Femur (tissue), 1 donor: ENCODE measurements at places on chromosomes 7 and 10.

- DNase-seq, result peak; percentile 69
Measured at GRCh38 chr10:92691591-92692079, 1.9 kb downstream of the HHEX start.

DNA sequence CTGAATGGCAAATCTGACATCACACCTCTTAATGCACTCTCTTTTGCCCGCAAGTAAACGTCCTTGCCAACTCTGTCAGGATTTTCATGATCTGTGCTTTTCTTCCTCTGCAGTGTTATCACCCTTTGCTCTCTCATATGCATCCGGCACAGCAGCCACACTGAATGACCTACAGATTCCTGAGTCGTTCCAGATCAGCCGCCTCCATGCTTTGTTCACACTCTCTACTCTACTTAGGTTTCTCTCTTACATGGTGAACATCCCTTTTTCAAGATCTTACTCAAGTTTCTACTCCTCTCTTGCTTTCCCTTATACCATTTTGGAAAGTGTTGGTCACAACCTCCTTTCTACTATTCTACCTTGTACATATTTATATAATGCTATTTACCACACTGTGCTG lies 127.7 kb upstream of the AOAH start:
- DNase-seq, result no peak

- DNase-seq, result no peak
Measured at GRCh38 chr10:78361031-78361430, 327.4 kb downstream of the RPS24 start.

GRCh38 chr7:102046373-102047117 lies 229.1 kb downstream of the CUX1 start:
- no peak for DNase-seq

- DNase-seq, result no peak
Measured at GRCh38 chr7:159050704-159051103, 94.0 kb downstream of the VIPR2 start.

DNA sequence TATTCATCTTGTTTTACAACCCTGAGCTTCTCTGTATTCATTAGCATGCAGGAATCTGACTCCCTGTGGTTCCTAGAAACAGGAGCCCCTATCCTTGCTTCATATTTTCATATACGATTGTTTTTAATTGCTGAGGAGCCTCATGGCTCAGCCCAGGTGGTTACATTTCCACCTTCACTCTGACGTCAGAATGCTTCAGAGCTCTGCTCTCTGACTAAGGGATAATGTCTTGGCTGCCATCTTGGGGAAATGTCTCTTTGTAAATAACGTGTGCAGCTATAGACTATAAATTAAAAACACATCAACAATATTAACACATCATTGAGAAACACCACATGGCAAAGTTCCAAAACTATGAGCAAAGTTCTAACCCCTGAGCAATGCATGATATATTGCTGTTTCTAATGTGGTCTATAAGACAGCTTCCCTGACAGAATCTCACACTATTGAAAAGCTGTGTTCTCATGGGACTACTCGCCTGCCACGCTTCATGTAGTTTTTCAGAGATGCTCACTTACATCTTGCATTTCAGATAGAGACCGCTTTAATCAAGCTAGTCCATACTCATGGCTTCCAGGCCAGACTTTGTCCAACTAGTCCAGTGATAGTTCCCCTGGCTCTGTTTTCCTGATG lies 227.0 kb downstream of the SORCS3 start:
- DNase-seq, result no peak

DNA sequence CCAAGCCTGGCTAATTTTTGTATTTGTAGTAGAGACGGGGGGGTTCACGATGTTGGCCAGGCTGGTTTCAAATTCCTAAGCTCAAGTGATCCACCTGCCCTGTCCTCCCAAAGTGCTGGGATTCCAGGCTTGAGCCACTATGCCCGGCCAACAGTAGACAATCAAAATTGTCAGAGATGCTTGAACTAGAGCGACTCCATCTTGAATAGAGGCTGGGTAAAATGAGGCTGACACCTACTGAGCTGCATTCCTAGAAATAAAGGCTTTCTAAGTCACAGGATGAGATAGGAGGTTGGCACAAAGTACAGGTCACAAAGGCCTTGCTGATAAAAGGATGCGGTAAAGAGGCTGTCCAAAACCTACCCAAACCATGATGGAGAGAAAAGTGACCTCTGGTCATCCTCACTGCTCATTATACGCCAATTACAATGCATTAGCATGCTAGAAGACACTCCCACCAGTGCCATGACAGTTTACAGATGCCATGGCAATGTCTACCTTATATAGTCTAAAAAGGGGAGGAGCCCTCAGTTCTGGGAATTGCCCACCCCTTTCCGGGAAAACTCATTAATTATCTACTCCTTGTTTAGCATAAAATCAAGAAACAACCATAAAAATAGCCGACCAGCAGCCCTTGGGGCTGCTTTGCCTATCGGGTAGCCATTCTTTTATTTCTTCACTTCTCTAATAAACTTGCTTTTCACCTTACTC lies 134.5 kb downstream of the BAMBI start:
- DNase-seq, result no peak

DNA sequence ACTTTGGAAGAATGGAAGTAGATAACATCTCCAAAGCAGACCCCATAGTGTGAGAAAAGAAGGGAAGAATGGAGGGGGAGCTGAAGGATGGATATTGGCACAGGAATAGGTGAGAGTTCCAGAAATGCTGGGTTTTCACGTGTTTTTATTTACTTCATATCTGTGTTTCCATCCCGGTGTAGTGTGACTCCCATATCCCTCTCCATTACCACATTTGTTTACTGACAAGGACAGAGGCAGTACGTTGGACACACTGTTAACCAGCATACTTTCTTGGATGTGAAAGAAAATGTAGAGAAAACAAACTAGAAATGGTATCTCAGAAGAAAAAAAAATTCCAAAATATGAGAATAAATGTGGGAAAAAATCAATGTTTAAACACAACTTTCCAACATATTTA lies 124.4 kb upstream of the PFKP start:
- DNase-seq, result no peak

DNA sequence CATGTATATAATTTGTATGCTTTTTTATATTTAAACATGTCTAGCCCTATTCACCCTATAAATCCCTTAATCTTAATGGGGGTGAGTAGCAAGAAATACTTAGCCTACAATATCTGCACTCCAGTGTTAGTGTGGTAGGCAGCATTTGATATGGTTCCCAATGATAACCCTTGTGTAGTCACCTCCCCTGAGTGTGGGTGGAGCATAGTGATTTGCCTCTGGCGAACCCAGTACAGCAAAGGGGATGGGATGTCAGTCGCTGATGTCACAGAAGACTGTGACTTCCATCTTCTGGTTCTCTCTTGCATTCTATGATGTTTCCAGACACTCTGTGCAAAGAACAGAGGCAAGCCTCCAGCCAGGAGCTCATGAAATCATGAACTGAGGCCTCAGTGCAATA lies 211.2 kb downstream of the CRPPA start:
- no peak for DNase-seq

DNA sequence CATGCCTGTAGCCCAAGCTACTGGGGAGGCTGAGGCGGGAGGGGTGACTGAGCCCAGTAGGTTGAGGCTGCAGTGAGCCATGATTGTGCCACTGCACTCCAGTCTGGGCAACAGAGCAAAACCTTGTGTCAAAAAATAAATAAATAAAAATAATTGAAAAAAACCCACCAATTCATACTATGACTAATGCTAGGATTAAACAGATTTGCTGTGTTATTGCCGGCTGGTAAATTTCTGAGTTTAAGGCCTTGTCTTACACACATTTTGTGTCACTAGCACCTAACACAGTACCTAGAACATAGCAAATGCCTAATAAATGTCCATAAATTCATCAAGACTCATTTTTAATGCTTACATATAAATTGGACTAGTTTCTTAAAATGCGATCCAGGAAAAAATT lies 8.7 kb downstream of the ESYT2 start:
- DNase-seq, result no peak

GRCh38 chr7:101581891-101582290 lies 47.2 kb downstream of the MYL10 start:
- DNase-seq, result no peak
